ENCODE measurements at places on chromosomes 4 and X.
A peak's percentile ranks its signal among the peaks of the same experiment; 100 is the strongest.

- H3K36me3 ChIP-seq, result no peaks in the 10 kb centered on the region
- H3K4me1 ChIP-seq, result no peaks in the 10 kb centered on the region
- no peak overlapping the region for H3K4me3 ChIP-seq
- H3K27me3 ChIP-seq, result no peaks in the 10 kb centered on the region
- DNase-seq, result no peak
These were observed 1974.7 kb downstream of the ARAP2 start for GRCh38 chr4:34269613-34270012.

DNA sequence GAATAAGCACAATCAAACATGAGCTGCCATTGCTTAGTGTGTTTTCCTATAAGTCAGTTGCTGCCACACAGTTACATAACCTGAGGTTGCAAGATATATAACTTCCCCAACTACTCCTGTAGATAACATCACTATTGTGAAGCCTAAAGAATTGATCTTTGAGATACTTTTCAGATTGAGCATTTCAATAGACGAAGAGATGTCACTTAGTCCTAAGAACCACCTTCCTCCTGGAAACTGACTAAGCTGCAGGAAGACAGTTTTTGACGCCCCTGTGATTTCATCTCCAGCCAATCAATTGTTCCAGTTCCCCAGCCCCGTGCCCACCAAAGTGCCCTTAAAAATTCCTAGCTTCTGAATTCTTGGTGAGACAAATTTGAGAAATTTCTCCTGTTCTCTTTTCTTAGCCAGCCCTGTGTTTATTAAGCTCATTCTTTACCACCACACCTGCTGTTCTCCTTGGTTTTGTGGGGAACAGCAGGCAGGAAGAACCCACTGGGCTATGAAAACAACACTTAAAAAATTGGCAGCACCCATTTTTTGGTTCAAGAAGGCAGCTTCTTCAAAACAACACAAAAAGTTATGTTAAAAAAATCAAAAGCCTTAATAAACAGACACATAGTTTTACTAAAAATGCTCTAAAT is 317.1 kb upstream of the PABPC4L start:
- H3K4me3 ChIP-seq, result no peak overlapping the region
- H3K27me3 ChIP-seq, result no peaks in the 10 kb centered on the region
- H3K4me1 ChIP-seq, result no peaks in the 10 kb centered on the region
- DNase-seq, result no peak
- H3K27ac ChIP-seq, result no peak overlapping the region

GRCh38 chrX:153635788-153636668 is 11.0 kb upstream of the DUSP9 start:
- no peak overlapping the region for H3K27ac ChIP-seq
- H3K4me1 ChIP-seq, result no peaks in the 10 kb centered on the region
- DNase-seq, result no peak
- H3K36me3 ChIP-seq, result no peaks in the 10 kb centered on the region
- peaks cover 5% of the 10 kb centered on the region for H3K27me3 ChIP-seq

GRCh38 chrX:15398874-15399273 is 14.7 kb upstream of the VEGFD start:
- no peak overlapping the region for H3K4me3 ChIP-seq
- no peak overlapping the region for H3K27ac ChIP-seq
- H3K27me3 ChIP-seq, result no peaks in the 10 kb centered on the region
- no peaks in the 10 kb centered on the region for H3K4me1 ChIP-seq
- H3K36me3 ChIP-seq, result no peaks in the 10 kb centered on the region

- H3K27ac ChIP-seq, result no peak overlapping the region
- no peak overlapping the region for H3K4me3 ChIP-seq
- no peaks in the 10 kb centered on the region for H3K36me3 ChIP-seq
- DNase-seq, result peak; percentile 9
- no peaks in the 10 kb centered on the region for H3K4me1 ChIP-seq
These were observed 46.5 kb upstream of the RAB9B start for GRCh38 chrX:103878466-103879122.

- H3K4me1 ChIP-seq, result no peaks in the 10 kb centered on the region
- no peak for DNase-seq
- no peak overlapping the region for H3K4me3 ChIP-seq
These were observed 208.7 kb downstream of the CBLL2 start for GRCh38 chrX:22481436-22481835.

DNA sequence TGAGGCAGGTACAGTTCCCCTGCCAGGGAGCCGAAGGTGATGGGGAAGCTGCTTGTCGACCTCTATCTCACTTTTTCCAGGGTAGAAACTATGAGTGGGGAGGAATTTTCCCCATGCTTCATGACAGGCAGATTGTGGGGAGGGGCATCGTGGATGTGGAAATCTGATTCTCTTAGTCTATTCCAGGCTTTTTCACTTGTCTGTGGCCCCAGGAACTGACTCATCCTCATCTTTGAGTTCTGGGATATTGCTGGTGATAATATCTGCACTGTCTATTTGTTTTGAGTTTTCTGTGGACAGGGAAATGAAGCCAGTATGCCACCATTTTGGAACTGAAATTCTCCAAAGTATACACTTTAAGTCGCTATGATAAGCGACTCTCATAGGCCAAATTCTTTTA is 7.6 kb upstream of the TLR2 start:
- H3K27me3 ChIP-seq, result no peaks in the 10 kb centered on the region
- DNase-seq, result no peak
- H3K36me3 ChIP-seq, result no peaks in the 10 kb centered on the region
- no peaks in the 10 kb centered on the region for H3K4me1 ChIP-seq
- H3K4me3 ChIP-seq, result no peak overlapping the region

DNA sequence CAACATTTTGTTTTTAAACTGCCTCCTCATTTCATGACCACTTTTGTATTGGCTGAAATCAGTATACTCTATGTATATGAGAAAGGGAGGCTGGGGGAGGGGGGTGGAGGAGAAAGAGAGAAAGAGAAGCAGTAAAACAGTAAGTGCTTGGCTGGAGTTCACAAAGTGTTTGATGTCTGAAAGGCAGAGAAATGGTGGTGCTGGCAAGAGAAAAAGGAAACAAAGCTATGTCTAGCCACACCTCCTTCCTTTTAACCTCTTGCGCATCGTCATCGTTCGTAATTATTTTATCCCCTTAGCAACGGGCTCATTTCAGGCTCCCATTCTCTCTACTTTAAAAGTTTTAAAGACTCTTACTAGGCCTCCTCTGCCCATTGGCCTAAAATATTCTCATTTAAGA is 25.6 kb downstream of the RPA4 start:
- peaks cover 5% of the 10 kb centered on the region for H3K4me1 ChIP-seq
- H3K27ac ChIP-seq, result no peak overlapping the region
- no peaks in the 10 kb centered on the region for H3K36me3 ChIP-seq
- no peak overlapping the region for H3K4me3 ChIP-seq
- H3K27me3 ChIP-seq, result no peaks in the 10 kb centered on the region

DNA sequence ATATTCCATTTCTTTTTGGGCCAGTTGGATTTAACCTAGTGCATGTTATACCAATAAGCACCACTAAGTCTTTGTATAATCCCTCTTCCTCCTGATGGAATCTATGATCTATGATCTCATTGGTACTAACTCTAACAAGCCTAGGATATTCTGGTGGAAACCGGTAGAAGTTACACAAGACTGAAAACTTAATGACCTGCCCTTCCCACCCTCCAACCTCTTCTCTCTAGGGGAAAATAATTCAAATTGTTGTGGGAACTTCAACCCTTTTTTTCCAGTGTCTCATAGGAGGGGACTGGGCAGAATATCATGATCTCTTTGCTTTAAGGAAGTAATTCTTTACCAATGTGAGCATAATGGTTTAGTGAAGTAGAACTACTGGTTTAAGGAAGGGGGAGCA is 289.5 kb upstream of the BOD1L1 start:
- no peaks in the 10 kb centered on the region for H3K27me3 ChIP-seq
- no peaks in the 10 kb centered on the region for H3K36me3 ChIP-seq
- H3K4me3 ChIP-seq, result no peak overlapping the region
- no peak overlapping the region for H3K27ac ChIP-seq

DNA sequence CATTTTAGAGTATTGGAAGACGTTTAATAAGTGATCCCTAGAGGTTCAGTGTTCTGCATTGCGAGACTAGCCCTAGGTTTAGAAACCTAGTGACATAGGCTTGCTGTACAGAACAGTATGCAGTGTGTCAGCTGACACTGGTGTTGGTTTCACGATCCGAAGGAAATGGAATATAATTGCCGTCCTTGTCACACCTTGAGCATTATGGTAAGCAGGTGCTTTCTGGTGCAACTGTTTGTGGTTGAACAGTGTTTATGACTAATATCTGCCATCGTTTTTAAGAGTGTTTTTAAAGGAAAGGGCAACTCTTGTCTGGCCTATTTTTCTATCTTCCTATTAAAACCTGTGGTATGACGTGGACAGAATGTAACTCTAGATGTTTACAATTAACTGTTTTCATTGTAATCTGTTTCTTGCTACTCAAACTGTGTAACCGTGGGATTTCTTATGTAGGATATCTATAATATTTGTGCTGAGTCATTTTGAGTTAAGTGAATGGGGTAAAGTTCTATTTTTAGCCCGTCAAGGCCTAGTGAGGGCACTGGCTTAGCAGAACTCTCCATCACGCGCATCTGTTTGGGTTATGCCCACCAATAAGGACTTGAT is 53.8 kb upstream of the TBC1D14 start:
- H3K4me3 ChIP-seq, result peak overlapping the region; percentile 33
- peak overlapping the region; percentile 93 for H3K27ac ChIP-seq
- peak; percentile 76 for DNase-seq
- peaks cover 48% of the 10 kb centered on the region for H3K4me1 ChIP-seq
- H3K27me3 ChIP-seq, result no peaks in the 10 kb centered on the region

- peaks cover 4% of the 10 kb centered on the region for H3K36me3 ChIP-seq
- DNase-seq, result peak; percentile 64
- H3K27me3 ChIP-seq, result no peaks in the 10 kb centered on the region
These were observed 15.3 kb downstream of the NOP14 start for GRCh38 chr4:2947926-2948325.

- no peaks in the 10 kb centered on the region for H3K4me1 ChIP-seq
- no peaks in the 10 kb centered on the region for H3K27me3 ChIP-seq
- H3K36me3 ChIP-seq, result no peaks in the 10 kb centered on the region
- no peak for DNase-seq
- no peak overlapping the region for H3K27ac ChIP-seq
- no peak overlapping the region for H3K4me3 ChIP-seq
These were observed 28.8 kb upstream of the RHOH start for GRCh38 chr4:40168070-40168469.

- no peaks in the 10 kb centered on the region for H3K27me3 ChIP-seq
- no peaks in the 10 kb centered on the region for H3K4me1 ChIP-seq
- no peak overlapping the region for H3K4me3 ChIP-seq
- no peak for DNase-seq
These were observed 584.8 kb downstream of the PPARGC1A start for GRCh38 chr4:23305026-23305425.

GRCh38 chr4:173334891-173335752 is 964 bp upstream of the HMGB2 start:
- H3K36me3 ChIP-seq, result peaks cover 17% of the 10 kb centered on the region
- no peaks in the 10 kb centered on the region for H3K27me3 ChIP-seq
- H3K27ac ChIP-seq, result peak overlapping the region; percentile 13
- DNase-seq, result peak; percentile 35

- no peak for DNase-seq
- no peaks in the 10 kb centered on the region for H3K4me1 ChIP-seq
- H3K36me3 ChIP-seq, result no peaks in the 10 kb centered on the region
- H3K27ac ChIP-seq, result no peak overlapping the region
- no peaks in the 10 kb centered on the region for H3K27me3 ChIP-seq
These were observed 150.3 kb downstream of the PCDH7 start for GRCh38 chr4:30870513-30870912.

DNA sequence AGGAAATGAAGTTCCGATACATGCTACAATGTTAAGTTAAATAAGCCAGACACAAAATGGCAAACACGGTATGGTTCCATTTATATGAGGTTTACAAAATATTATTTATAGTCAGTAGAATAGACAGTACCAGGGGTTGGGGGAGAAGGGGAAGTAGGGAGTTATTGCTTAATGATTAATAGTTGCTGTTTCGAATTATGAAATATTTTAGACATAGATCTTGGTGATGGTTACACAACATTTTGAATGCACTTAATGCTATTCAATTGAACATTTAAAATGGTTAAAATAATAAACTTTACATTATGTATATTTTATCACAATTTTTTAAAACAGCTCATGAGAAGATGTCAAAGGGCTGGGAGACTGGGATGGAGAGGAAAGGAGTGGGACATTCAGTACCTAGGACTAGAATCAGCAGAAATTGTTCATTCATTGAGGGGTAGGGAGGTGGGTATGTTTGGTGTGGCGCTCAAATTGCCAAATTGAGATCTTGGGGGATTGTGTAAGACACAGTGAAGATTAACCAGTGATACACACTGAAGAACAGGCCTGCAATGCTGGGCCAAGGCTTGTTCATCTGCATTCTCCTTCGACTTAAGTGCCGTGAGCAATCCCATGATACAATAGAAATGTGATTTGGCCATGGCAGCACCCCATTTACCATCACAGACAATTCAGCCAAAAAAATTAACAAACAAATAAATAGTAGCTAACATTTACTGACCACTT is 165.6 kb upstream of the GALNT7 start:
- peaks cover 8% of the 10 kb centered on the region for H3K4me1 ChIP-seq
- H3K27ac ChIP-seq, result no peak overlapping the region
- H3K36me3 ChIP-seq, result no peaks in the 10 kb centered on the region
- H3K4me3 ChIP-seq, result no peak overlapping the region
- DNase-seq, result no peak

- no peaks in the 10 kb centered on the region for H3K36me3 ChIP-seq
- no peak for DNase-seq
- H3K4me3 ChIP-seq, result no peak overlapping the region
- no peaks in the 10 kb centered on the region for H3K27me3 ChIP-seq
- H3K4me1 ChIP-seq, result no peaks in the 10 kb centered on the region
- H3K27ac ChIP-seq, result no peak overlapping the region
These were observed 17.1 kb upstream of the PDE6B start for GRCh38 chr4:608236-608635.

GRCh38 chrX:69082055-69082752 is 83.0 kb downstream of the PJA1 start:
- H3K36me3 ChIP-seq, result no peaks in the 10 kb centered on the region
- H3K27me3 ChIP-seq, result no peaks in the 10 kb centered on the region
- no peak for DNase-seq
- no peak overlapping the region for H3K4me3 ChIP-seq

DNA sequence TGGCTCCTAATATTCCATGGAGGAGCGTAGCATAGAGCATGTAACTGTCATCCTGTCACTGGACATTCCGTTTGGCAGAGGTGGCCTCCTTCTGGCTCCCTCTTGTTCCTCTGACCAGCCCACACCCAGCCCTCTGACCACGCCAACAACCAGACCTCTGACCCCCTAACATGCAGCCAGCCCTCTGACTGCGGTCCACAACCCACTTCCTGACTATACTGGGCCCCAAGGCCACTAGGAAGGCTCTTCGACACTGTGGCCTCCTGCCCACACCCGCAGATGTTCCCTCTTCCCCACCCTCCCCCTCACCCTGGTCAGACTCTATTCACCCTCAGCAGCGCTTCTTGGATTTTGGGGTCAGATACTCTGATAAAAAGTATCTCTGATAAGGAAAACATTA is 141.4 kb downstream of the EVC2 start:
- H3K4me3 ChIP-seq, result no peak overlapping the region
- no peaks in the 10 kb centered on the region for H3K36me3 ChIP-seq
- DNase-seq, result no peak
- H3K27me3 ChIP-seq, result no peaks in the 10 kb centered on the region
- H3K27ac ChIP-seq, result no peak overlapping the region

- no peaks in the 10 kb centered on the region for H3K27me3 ChIP-seq
- no peaks in the 10 kb centered on the region for H3K4me1 ChIP-seq
- no peaks in the 10 kb centered on the region for H3K36me3 ChIP-seq
- DNase-seq, result no peak
- H3K27ac ChIP-seq, result no peak overlapping the region
- H3K4me3 ChIP-seq, result no peak overlapping the region
These were observed 19.8 kb downstream of the BEX3 start for GRCh38 chrX:103396186-103396585.
